NCI-H524 treated with DMSO at 0.1 percent for 48 hours (cell line): ENCODE measurements at places on chromosomes 5 and 9.
A peak's percentile ranks its signal among the peaks of the same experiment; 100 is the strongest.

DNA sequence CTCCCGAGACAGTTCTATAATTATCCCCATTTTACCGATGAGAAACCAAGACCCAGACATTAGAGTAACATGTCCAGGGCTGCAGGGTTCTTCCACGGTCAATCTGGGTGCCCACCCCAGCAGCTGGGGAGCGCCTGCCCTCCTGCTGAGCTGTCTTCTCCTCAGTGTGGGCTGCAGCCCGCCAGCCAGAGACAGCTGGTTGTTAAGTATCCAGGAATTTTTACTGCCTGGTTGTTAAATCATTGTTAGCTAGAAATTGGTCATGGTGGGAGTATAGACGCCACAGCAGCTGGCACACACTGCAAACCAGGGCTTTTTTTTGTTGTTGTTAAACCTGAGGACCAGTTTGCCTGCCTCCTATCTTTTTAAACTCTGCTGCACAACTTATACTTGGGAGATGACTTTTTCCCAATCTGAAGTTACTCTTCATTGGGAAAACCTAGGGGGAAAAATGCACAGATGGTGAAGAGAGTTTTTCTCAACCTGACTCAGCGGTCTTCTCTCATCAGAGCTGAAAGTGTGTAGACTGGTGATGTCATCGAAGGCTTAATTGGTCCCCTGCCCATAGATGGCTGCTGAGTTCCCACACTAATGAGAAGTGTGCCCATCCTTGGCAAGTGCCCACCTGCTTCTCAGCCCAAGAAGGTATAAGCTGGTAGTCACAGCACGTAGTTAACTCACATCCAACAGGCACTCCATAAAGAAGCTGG lies 208.6 kb downstream of the DRD1 start:
- peak; percentile 79 for DNase-seq

DNA sequence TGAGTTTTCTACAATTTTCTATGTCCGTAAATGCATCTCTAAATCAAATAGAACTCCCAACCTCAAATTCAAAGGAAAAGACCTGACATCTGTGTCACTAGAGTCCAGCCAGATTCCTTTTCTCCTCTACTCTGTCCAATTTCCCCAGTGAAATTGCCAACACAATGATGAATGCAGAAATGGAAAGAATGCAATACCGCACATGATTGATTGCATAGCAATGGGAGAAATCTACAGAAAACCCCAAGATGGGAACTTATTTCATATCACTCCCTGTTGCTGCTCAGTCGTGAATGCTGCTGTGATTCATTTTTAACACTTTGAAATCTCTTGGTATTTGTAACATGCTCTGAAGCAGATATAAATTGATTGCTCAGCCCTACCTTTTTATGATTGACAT lies 355.1 kb upstream of the TUSC1 start:
- DNase-seq: no peak

- DNase-seq: no peak
Measured at GRCh38 chr5:143168171-143168741, 235.2 kb downstream of the NR3C1 start.

GRCh38 chr5:141493500-141494422 lies 4.9 kb downstream of the PCDHGC5 start:
- DNase-seq: no peak

DNA sequence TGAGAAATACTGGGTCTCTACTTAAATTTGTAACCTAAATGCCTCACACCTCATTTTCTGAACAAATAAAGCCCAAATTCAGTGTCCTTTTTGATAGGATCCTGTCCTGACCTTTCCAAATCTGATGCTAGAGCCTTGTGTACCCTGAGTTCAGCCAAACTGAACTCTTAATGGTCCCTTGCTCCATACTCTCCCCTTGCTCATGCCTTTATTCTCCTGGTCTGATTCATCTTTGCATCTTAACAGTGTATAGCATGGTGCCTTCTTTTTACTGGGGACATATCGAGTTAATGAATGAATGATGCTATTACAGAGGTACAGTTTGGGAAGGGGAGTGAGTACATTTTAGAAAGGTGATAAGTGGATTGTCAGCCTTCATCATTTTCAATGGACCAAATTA lies 9.2 kb downstream of the NSD1 start:
- no peak for DNase-seq

- no peak for DNase-seq
Measured at GRCh38 chr9:97904725-97905124, 17.6 kb downstream of the TRMO start.

GRCh38 chr9:33458444-33458843 lies 11.1 kb upstream of the AQP3 start:
- no peak for DNase-seq

- DNase-seq: no peak
Measured at GRCh38 chr9:76465442-76466298, 6.7 kb downstream of the GCNT1 start.

DNA sequence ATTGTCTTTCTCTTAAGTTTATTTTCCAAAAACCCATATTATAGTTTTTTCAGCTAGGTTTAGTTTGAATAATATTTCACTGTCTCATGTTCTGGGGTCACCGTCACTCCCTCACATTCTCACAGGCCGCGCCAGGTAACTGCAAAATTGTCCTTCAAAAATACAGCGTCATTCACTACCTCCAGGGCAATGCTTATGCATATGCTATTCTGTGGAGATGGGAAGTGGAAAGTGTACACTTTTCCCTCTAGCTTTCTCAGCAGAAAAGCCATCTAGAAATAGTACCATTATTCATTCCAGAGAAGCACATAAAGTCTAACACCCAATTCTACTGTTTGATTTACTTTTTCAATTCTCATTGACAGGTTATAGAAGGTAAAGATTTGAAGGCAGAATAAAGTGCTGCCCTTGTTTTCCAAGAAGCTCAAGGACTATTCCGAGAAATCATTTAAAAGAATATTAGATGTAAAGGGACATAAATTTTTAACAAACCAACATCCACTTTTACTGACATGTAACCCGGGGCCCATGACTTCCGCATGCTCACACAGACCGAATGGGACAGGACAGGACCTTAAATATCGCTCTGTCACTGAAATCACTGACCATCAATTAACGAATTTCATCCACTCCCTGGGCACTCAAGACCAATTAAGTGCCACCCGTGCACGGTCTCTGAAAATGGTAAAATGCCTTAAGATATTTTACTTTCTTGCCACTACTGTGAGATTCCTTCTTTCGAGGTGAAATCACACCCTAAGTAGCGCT lies 720 bp downstream of the NUDT12 start:
- DNase-seq: no peak

DNA sequence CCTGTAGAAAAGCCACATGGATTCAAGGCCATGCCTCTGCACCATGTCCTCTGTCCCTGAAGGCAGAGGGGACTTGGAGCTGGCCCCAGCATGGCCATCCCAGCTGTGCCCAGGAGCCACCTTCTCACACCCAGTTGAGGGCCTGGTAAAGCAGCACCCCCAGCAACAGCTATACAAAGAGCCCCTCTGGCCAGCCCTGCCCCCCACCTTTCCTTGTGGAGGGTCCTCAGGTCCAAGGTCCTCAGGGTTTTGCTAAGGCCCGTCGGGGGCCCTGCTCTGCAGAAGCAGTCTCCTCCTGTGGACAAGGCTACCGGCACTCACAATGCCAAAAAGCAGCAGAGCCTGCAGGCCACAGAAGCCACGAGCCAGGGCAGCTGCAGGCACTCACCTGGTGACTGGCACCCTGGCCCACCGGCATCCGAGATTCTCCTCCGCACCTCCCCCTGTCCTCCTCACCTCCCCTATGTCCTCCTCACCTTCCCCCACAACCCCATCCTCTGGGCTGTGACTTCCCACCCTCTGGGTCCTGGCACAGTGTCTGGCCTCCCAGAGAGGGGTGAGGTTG lies 39.9 kb upstream of the LPCAT1 start:
- DNase-seq: no peak

DNA sequence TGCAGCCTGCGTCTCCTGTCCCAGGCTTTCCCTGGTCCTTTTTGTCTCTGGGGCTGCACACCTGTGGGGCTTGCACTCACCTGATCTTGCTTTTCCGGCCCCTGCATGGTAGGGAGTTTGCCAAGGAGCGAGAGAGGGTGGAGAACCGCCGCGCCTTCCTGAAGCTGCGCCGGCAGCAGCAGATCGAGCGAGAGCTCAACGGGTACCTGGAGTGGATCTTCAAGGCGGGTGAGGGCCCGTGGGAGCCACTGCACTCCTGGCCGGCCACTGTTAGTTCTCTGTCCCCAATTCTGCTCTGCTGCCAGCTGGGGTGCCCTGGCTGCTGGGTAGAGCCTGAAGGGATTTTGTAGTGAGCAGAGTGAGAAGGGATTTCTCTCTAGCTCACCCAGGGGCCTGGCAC lies 78.0 kb downstream of the CACNA1B start:
- DNase-seq: no peak

- DNase-seq: no peak
Measured at GRCh38 chr9:102483651-102484050, 511.5 kb upstream of the CYLC2 start.

GRCh38 chr5:115379622-115380344 lies 83.3 kb upstream of the CCDC112 start:
- DNase-seq: no peak

DNA sequence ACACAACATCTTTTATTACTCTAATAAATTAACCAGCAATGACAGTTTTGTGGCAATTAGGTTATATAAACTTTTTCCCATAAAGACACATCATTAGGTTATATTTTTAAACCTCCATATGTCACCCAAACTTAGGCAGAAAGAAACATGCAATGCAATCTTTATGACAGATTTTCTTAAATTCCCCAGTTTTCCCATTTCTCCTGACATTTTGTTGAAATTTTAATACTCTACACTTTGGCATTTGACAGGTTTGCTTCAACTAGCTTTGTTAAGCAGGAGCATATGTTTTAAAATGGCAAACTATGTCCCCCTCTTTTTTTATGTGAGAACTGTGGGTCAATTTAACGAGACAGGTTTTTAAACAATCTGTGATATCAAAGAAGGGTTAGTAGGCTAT lies 155.5 kb downstream of the GABRB2 start:
- no peak for DNase-seq

- no peak for DNase-seq
Measured at GRCh38 chr5:148793261-148793660, 33.1 kb upstream of the ADRB2 start.

- no peak for DNase-seq
Measured at GRCh38 chr9:130010151-130010988, 32.6 kb downstream of the FNBP1 start.

GRCh38 chr5:77960305-77960704 lies 184.2 kb upstream of the TBCA start:
- DNase-seq: no peak

GRCh38 chr5:173155912-173156311 lies 11.6 kb downstream of the BNIP1 start:
- DNase-seq: no peak

GRCh38 chr9:35540315-35540714 lies 50.4 kb downstream of the RUSC2 start:
- DNase-seq: no peak

DNA sequence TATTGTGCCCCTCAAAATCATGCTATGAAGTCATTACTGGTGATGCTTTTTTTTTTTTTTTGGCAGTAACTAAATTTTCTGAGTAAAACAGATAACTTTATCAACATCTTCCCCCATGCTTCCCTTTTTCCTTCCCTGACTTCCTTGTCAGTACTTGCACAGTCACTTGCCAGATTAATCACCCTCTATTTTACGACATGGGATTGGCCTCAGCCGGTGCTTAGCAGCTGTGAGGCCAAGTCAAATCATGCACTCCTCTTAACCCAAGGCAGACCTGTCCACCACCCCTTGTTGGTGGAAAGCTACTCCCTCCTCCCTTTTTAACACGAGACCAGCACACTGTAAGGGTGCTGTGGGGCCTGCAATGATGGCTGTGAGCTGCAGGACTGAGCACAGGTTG lies 118.0 kb upstream of the OTULINL start:
- no peak for DNase-seq

GRCh38 chr5:111859533-111860270 lies 102.7 kb upstream of the NREP start:
- DNase-seq: no peak

GRCh38 chr5:140240987-140241706 lies 61.8 kb downstream of the PFDN1 start:
- no peak for DNase-seq

DNA sequence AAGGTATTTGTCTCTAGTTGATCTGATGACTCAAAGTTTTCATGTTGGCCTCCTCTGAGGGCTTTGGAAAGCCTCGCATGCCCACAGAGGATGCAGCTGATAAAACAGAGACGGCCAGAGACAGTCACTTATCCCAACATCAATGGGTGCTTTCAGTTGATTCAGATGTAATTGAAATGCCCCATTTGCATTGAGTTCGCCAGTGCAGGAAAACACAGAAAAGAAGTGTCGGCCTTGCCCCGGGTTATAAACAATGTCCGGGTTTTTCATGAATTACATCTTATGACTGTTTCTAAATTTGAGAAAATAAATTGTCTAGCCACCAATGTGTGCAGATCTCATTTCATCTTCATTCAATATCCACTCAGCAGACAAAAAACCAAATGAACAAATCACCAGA lies 42.2 kb upstream of the ICE1 start:
- DNase-seq: no peak

DNA sequence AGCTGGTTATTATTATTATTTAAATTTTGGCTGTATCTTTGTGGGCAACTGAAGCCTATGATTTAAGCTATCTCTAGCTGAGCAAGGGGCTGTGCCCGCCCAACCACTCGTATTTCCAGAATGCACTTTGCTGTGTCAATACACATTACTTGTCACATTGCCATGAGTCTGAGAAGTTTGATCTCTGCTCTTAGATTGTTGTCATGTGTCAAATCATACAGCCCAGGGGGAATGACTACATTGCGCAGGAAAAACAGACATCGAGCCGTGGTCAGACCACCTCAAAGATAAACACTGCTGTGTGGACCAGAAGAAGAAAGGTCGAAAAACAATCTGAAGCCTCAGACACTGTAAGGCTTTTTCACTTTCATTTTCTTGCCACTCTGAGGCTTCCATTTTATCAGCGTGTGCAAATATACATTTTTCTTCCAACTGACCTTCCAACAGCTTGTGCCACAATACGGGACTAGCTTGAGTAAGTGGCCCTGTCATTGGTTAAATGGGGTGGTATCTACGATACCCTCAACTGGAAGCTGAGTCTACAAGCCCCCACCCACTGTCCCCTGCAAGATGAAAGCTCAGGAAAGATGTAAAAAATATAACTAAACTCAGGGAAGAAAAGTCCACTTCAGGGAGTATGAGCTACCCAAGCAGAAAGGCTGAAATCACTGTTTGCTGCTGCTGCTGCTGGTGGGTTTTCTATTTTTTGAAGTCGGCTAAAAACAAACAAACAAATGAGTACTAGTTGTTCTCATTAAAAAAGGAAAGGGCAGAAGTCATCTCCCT lies 603.0 kb downstream of the BNC2 start:
- DNase-seq: no peak

GRCh38 chr9:98248737-98249474 lies 6.5 kb downstream of the TBC1D2 start:
- DNase-seq: no peak

- no peak for DNase-seq
Measured at GRCh38 chr5:178542455-178542854, 47.7 kb downstream of the COL23A1 start.
